ENCODE measurements at places on chromosomes 7 and 10.

DNA sequence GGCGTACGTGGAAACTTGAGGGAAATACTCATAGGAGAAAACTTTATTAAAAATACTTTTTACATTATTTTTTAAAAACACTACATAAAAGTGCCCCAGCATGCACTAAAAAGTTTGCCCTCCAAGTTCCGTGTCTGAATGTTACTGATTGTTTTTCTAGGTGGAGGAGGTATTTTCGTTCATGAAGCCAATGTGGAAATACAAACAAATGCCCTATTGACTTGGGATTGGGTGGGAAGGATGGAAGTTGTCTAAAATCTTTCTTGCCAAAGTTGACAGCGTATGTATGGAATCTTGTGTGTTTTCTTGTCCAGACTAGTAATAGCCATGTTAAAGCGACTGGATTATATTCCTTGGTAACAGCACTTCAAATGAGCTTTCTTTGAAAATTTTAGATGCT lies 1.2 kb downstream of the PROSER2 start:
- no peak for DNase-seq

GRCh38 chr7:138890499-138891445 lies 90.4 kb downstream of the KIAA1549 start:
- no peak for DNase-seq

GRCh38 chr10:82383350-82383749 lies 508.4 kb downstream of the NRG3 start:
- DNase-seq, result no peak

DNA sequence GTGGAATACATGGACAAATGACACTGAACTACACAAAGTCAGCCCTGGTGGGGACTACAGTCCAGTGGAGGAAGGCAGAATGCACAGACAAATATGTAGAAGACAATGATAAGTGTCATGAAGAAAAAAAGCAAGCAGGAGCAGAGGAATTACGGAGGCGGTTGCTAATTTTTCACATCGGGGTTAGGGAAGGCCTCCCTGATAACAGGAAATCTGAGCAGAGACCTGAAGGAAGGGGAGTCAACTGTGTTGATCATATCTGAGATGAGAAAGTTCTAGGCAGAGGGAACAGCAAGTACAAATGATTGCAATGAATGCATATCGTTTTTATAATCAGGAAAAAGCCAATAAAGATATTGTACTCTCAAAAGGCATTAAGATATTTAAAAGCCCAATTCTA lies 14.0 kb downstream of the KIAA1549 start:
- no peak for DNase-seq

DNA sequence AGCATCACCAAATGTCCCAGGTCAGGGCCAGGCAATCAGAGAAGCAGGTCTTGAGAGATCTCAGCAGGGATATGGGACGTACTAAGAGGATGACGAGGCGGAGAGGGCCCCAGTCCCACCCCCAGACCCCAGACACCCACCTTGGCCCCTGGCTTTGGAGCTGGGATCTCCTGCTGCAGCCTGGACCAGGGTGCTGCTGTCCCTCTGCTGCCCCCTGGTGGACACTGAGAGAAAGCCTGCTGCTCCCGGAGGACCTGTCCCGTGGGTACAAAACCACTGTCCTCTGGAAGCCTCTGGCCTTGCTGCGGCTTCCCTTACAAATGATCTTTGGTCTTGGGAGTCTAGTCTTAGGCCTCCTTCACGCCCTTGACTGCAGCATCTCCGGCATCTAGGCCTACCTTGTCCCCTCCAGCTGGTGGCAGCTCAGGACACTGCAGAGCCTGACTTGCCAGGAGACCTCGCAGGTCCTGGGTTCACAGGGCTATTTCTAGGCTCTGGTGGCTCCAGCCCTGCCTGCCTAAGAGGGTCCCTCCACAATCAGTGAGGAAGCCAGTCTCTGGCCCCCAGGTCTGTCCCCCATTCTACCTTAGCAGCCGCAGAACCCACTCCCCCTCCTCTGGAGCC lies 97.1 kb downstream of the RGS10 start:
- peak; percentile 69 for DNase-seq

Data from CD4-positive, alpha-beta T cell treated with Interleukin-4 for 4 hours (primary cell).